ENCODE measurements at places on chromosomes 11 and 22.

GRCh38 chr11:67277231-67277961 is 11.1 kb downstream of the GRK2 start:
- DNase-seq, result peak; percentile 82

- no peak for DNase-seq
These were observed 27.1 kb upstream of the TOP3B start for GRCh38 chr22:22009661-22010060.

DNA sequence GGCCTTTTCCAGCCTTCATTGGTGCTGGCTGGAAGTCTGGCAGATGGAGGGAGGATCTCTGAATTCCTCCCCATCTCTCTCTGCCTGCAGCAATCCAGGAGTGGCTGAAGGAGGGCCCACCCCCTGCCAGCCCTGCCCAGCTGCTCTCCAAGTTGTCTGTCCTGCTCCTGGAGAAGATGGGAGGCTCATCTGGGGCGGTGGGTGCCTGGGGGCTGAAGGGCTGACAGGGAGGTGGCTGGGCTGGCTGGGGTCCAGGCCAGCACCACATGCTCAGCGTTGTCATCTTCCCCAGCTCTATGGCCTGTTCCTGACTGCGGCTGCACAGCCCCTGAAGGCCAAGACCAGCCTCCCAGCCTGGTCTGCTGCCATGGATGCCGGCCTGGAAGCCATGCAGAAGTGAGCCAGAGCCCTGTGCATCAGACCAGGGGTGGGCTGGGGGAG is 12.2 kb downstream of the TKFC start:
- no peak for DNase-seq

- no peak for DNase-seq
These were observed 18.1 kb downstream of the FAM168A start for GRCh38 chr11:73579641-73580434.

- no peak for DNase-seq
These were observed 219.3 kb upstream of the SNX19 start for GRCh38 chr11:131135611-131136010.

DNA sequence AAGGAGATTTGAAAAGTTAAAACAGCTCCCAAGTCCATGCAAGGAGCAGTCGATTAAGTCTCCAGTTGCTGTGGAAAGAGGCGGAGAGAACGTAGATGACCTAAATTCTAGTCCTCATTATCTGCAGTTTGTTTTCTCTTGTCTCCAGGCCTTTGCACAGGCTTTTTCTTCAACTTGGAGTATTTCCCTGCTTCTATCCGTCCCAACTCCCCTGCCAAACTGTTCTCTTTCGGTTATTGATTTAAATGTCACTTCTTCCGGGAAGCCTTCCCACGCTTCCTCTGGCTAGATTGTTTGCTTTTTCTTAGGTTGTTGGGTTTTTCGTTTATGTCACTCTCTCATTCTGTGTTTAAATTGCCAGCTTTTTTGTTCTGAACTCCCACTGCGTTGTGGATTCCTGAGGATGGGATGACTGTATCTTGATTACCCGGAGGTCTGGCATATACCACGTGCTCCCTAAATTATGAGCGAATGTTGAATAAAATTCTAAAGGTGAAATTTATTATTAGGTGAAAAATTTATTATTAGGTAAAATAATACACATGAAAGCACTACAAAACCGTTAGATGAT is 463 bp downstream of the TMEM126B start:
- DNase-seq, result peak; percentile 37

All from stimulated activated CD4-positive, alpha-beta T cell treated with anti-CD3 and anti-CD28 coated beads, Interleukin-12 subunit alpha, Interleukin-12 subunit beta, amount 100 ng/mL, for 4 hours (primary cell).